ENCODE measurements at places on chromosomes 2 and 18. TPM values are rescaled to one million over a fixed set of nuclear protein-coding genes. Genes with fewer than 3 reads are reported as not detected.
A peak's percentile ranks its signal among the peaks of the same experiment; 100 is the strongest.

- no peaks in the 10 kb centered on the region for H3K27me3 ChIP-seq
- peaks cover 14% of the 10 kb centered on the region for H3K4me1 ChIP-seq
- H3K36me3 ChIP-seq: no peaks in the 10 kb centered on the region
- H3K4me3 ChIP-seq: no peak overlapping the region
- H3K27ac ChIP-seq: no peak overlapping the region
- no peak for DNase-seq
Measured at GRCh38 chr2:180709392-180710145, 270.8 kb upstream of the UBE2E3 start.

- no peaks in the 10 kb centered on the region for H3K27me3 ChIP-seq
- no peak overlapping the region for H3K27ac ChIP-seq
- DNase-seq: no peak
- H3K4me3 ChIP-seq: no peak overlapping the region
- no peaks in the 10 kb centered on the region for H3K36me3 ChIP-seq
Measured at GRCh38 chr2:85095094-85095493, 38.1 kb upstream of the TCF7L1 start.

The C2orf72 gene
- 0.21 TPM for total RNA-seq

The CDKL4 gene
- total RNA-seq: not detected

DNA sequence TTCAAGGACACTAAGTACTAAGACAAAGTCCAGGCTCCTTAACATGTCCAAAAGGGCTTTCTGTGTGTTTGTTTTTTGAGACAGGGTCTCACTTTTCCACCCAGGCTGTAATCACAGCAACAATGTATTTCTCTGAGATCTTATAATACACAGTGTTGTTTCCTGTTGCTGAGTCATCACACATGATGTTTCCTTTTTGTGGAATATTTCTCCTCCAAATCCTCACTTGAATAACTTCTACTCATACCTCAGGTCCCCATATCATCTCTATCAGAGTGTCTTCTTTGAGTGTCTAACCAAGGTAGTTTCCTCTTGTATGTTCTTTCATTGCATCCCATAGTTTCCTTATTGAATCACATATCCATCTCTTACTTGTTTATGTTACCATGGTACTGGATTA is 632.0 kb upstream of the PIK3C3 start:
- no peak overlapping the region for H3K27ac ChIP-seq
- no peak overlapping the region for H3K4me3 ChIP-seq
- H3K27me3 ChIP-seq: no peaks in the 10 kb centered on the region
- no peak for DNase-seq
- H3K4me1 ChIP-seq: peaks cover 53% of the 10 kb centered on the region

DNA sequence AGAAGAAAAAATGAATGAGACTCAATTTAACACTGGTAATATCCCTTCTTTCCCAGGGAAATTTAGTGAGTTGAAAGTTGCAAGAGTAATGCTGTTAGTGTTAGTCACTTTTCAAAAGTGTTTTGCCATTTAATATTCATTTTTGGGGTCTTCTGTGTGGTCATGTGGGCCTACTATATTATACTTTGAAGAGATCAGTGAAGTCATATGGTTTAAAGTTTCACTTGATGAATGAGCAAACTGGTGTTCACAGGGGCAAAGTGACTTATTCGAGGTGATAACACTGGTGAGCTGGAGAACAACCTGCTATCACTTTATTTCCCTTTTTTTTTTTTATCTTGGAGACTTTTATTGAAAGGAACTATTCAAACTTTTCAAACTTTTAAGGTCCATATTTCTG is 196.0 kb downstream of the PLCL1 start:
- no peaks in the 10 kb centered on the region for H3K27me3 ChIP-seq
- no peaks in the 10 kb centered on the region for H3K36me3 ChIP-seq
- no peak for DNase-seq
- H3K4me1 ChIP-seq: no peaks in the 10 kb centered on the region
- H3K27ac ChIP-seq: no peak overlapping the region

The DHX57 gene
- 8.4 TPM for total RNA-seq

DNA sequence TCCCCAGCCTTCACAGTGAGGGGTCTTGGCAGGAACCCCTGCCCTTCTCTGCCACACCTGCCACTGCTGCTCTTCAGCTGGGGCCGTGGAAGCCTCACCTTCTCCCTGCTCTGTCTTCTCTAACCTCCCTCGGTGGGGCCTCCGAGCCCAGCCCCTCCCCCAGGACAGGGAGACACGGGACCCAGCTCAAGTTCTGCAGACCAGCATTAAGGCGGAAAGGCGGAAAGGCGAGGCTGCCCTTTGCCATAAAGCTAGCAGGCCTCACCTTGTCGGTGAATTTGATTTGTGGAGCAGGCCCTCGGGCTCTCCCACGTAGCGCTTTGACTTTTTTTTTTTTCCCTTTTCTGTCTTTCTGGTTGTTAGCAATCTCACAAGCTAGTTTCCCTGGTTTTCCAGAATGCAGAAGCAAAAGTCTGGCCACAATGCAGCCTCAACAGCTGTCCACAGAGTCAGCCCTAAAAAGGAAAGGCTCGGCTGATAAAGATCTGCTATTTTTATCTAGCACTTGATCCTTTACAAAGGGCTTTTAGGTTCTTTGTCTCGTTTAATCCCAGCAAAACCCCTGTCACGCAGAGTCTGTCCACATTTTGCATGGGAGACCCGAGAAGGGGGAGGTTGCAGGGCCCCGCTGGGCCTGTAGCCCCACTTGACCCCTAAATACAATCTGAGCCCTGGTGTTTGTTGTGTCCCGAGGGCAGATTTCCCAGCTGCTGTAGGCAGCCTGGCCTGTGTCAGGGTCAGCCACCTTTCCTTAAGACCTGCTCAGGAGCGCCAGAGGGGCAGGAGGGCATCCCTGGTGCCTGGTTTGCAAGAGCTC is 6.0 kb downstream of the ITM2C start:
- no peak overlapping the region for H3K4me3 ChIP-seq
- H3K27me3 ChIP-seq: no peaks in the 10 kb centered on the region
- H3K4me1 ChIP-seq: peaks cover 79% of the 10 kb centered on the region
- H3K27ac ChIP-seq: peak overlapping the region; percentile 69
- peaks cover 6% of the 10 kb centered on the region for H3K36me3 ChIP-seq
- DNase-seq: no peak

DNA sequence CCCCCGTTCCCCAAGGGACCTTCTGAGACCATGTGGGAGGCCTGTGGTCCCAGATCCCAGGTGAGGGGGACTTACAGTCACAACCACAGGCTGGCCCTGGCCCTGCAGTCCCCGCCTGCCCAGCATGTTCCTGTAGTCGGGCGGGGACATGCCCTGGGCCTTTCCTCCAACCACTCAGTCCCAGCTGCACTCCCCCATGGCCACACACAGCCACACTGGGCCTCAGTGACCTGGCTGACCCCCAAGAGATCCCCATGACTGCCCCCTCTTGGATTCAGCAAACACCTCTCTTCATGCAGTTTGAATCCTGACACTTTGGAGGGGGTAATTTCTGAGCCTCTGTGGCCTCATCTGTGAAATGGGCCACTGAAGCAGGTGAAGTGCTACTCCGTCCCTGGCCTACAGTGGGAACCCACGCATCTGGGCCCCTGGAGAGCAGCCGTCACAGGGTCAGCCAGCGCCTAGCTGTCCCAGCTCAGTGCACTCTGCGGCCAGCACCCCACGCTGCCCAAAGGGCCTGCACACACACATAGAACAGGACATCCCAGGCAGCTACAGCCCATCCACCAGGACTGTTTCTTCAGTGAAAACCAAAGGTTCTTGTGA is 12.7 kb upstream of the ARHGEF4 start:
- peaks cover 62% of the 10 kb centered on the region for H3K4me1 ChIP-seq
- H3K4me3 ChIP-seq: no peak overlapping the region
- H3K27me3 ChIP-seq: no peaks in the 10 kb centered on the region
- no peak for DNase-seq
- peak overlapping the region; percentile 12 for H3K27ac ChIP-seq

GRCh38 chr2:170307555-170308351 is 129.8 kb downstream of the MYO3B start:
- H3K27me3 ChIP-seq: no peaks in the 10 kb centered on the region
- H3K4me3 ChIP-seq: no peak overlapping the region
- no peaks in the 10 kb centered on the region for H3K36me3 ChIP-seq
- DNase-seq: no peak
- H3K4me1 ChIP-seq: no peaks in the 10 kb centered on the region

The TMEM87B gene
- 17.7 TPM for total RNA-seq

DNA sequence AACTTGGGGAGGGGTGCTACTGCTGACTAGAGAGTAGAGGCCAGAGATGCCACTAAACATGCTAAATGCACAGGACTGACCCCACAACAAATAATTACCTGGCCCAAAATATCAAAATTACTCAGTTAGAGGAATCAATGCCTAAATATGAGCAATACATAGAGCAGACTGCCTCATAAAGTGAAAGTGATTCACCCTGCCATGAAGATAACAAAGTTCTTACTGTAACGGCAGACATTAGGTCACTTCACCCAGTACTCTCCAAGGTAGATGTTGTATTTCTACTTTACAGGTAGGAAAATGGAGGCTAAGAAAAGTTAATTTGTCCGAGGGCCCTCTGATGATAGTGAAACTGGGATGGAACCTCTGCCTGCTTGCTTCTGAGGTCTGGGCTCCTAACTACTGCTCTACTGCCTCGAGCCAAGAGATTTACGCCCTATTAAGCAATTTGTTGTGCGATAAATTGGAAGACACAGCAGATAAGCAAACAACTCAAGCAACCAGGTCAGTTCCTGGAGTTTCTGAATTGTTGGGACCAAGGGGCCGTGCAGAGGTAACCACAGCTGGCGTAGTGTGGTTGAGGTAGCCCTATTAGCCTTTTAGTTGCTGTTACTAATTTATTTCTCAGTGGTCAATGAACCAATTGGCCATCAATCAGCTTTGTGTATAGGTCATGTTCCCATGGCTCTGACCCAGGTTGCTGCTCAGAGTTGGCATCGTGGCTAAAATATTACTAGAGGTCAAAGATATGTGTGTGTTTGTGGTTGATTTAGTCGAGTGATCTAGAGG is 4.8 kb downstream of the DHRS9 start:
- H3K27ac ChIP-seq: no peak overlapping the region
- no peaks in the 10 kb centered on the region for H3K4me1 ChIP-seq
- no peak for DNase-seq
- H3K4me3 ChIP-seq: no peak overlapping the region

The ERMN gene
- total RNA-seq: not detected

The ATOH8 gene
- total RNA-seq: 24.6 TPM

GRCh38 chr2:132503701-132504100 is 87.1 kb downstream of the GPR39 start:
- H3K27me3 ChIP-seq: no peaks in the 10 kb centered on the region
- H3K27ac ChIP-seq: no peak overlapping the region
- no peaks in the 10 kb centered on the region for H3K4me1 ChIP-seq
- H3K4me3 ChIP-seq: no peak overlapping the region

DNA sequence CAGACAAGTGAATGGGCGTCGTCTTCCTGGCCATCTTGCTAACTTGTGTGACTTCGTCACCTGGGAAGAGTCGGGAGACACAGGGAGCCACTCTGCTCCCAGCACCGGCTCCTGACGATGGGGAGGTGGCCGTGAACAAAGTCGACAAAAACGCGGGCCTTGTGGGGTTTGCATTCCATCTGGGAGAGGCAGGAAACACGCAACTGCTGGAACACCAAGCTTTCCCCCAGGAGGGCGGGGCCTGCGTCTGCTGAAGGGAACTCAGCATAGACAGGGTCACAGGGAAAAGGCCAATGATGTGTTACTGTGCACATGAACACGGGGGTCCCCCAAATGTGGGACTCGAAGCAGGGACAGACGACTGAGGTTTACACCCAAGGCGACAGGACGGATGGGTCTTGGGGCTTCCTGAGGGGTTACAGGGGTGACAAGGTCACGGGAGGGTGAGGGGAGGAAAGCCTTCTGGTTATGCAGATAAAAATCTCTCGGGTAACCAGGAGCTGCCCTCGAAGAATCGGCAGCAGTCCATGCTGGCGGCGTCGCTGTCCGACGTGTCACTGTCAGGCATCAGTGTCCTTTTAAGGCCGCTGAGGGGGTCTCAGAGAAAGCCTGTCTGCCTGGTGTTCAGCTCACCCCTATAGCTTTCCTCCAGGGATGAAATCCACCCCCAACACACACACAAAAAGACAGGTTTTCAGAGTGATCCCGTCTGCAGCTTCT is 28.2 kb upstream of the PRLH start:
- no peaks in the 10 kb centered on the region for H3K36me3 ChIP-seq
- no peak overlapping the region for H3K4me3 ChIP-seq
- no peak for DNase-seq
- no peak overlapping the region for H3K27ac ChIP-seq
- H3K27me3 ChIP-seq: no peaks in the 10 kb centered on the region

GRCh38 chr2:229463841-229464346 is 192.8 kb upstream of the PID1 start:
- no peak overlapping the region for H3K27ac ChIP-seq
- H3K27me3 ChIP-seq: no peaks in the 10 kb centered on the region
- H3K4me1 ChIP-seq: no peaks in the 10 kb centered on the region
- H3K36me3 ChIP-seq: no peaks in the 10 kb centered on the region

- no peaks in the 10 kb centered on the region for H3K36me3 ChIP-seq
- H3K4me3 ChIP-seq: no peak overlapping the region
- DNase-seq: no peak
- H3K27me3 ChIP-seq: no peaks in the 10 kb centered on the region
- H3K4me1 ChIP-seq: peaks cover 5% of the 10 kb centered on the region
- H3K27ac ChIP-seq: peak overlapping the region; percentile 82
Measured at GRCh38 chr2:70069049-70069448, 18.2 kb upstream of the PCBP1 start.

DNA sequence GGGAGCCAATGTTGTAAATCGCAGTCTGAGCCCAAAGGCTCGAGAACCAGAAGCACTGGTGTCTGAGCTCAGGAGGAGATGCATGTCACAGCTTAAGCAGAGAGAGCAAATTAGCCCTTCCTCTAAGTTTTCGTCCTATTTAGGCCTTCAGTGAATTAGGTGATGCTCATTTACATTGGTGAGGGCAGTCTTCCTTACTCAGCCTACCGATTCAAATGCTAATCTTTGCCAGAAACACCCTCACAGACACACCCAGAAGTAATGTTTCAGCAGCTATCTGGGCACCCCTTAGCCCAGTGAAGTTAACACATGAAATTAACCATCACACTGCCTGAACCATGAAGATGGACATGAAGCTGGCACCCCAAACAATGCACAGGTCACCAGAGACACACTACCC is 385.1 kb downstream of the STK39 start:
- H3K36me3 ChIP-seq: no peaks in the 10 kb centered on the region
- no peak overlapping the region for H3K4me3 ChIP-seq
- DNase-seq: no peak
- H3K4me1 ChIP-seq: no peaks in the 10 kb centered on the region
- H3K27me3 ChIP-seq: no peaks in the 10 kb centered on the region

Measured in esophagus squamous epithelium (tissue), 5 donors.